T-helper 17 cell (primary cell): ENCODE measurements at places on chromosomes 12 and 14. TPM values are rescaled to one million over a fixed set of nuclear protein-coding genes. Genes with fewer than 3 reads are reported as not detected.

Gene GLS2
- 2.8 TPM for total RNA-seq

Gene HOXC11
- total RNA-seq = not detected

Gene MGP
- total RNA-seq = 1.7 TPM

Gene NANOG
- total RNA-seq = not detected

Gene WNT1
- total RNA-seq = 2.2 TPM

Gene RILPL1
- total RNA-seq = 3.4 TPM

Gene RNASE7
- total RNA-seq = not detected

Gene TAS2R42
- not detected for total RNA-seq

GRCh38 chr12:120810021-120810420, 84.4 kb downstream of the ACADS start:
- DNase-seq = no peak

DNA sequence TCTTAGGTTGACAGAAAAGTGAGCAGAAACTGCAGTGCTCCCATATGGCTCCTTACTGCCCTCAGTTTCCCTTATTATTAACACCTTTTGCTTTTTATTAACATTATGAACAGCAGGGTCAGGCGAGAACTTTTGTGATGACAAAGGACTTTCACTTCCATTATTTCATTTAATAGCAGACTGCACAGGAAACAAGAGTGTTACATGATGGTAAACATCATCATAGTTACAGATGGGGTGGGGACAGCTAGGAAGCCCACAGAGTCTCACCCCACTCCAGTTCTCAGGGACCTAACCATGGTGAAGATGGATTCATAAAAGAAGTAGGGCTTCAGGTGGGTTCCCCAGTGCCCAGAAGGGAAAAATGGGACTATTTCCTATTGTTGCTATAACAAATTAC, 110.1 kb upstream of the PELI2 start:
- no peak for DNase-seq

DNA sequence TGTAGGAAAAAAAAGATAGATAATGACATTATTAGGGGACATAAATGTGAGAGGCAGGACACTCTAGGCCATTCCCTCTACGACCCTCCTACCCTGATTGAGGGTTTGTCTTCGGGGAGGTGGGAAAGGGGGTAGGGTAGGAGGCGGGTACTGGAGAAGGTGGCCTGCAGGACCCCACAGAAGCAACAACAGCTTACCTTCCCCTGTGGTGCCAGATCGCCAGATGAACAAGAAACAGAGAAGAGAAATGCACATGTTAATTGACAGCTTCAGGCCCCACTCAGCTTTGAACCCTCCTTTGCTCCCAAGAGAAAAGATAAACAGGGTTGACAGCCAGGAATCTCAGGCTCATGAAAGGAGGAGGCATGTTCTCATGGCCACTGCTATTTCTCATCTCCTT, 4.8 kb downstream of the PHB2 start:
- DNase-seq = no peak

- no peak for DNase-seq
Observed at GRCh38 chr12:112046003-112046402, 32.8 kb downstream of the ERP29 start.

- no peak for DNase-seq
Observed at GRCh38 chr14:74014299-74014698, 4.8 kb downstream of the ENTPD5 start.

DNA sequence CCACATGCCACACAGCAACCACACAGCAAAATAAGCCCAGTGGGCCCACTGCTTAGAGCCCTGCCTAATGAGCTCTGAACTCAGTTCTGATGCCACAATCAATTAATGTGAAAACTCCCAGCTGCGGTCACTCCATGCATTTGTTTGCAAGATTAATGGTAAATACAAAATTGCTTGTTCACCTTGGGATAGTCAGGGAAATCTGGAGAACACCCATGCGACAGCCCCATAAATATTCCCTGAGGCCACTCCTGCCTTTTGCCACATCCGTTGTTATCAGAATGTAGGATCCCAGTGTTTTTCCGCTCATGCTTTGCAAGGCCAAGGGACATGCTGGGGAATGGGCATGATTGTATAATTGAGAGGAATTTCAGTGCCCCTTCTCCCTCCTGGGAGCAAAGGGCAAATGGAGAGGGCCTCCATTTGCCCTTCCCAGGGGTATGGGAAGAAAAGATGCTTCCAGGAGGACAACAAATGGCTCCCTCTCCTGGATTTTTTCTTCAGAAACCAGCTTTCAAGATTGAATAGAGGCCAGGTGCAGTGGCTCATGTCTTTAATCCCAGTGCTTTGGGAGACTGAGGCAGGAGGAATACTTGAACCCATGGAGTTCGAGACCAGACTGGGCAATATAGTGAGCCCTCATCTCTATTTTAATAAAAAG, 30.8 kb upstream of the CMKLR1 start:
- DNase-seq = no peak

- DNase-seq = peak; percentile 23
Observed at GRCh38 chr12:752695-753610, 574 bp downstream of the WNK1 start.

GRCh38 chr14:104518659-104519350, 60.8 kb upstream of the C14orf180 start:
- DNase-seq = no peak

- no peak for DNase-seq
Observed at GRCh38 chr12:86117711-86118110, 138.5 kb downstream of the MGAT4C start.

- no peak for DNase-seq
Observed at GRCh38 chr14:49999826-50000379, 107.0 kb downstream of the ARF6 start.

GRCh38 chr14:32481707-32482106, 152.6 kb downstream of the AKAP6 start:
- DNase-seq = no peak

DNA sequence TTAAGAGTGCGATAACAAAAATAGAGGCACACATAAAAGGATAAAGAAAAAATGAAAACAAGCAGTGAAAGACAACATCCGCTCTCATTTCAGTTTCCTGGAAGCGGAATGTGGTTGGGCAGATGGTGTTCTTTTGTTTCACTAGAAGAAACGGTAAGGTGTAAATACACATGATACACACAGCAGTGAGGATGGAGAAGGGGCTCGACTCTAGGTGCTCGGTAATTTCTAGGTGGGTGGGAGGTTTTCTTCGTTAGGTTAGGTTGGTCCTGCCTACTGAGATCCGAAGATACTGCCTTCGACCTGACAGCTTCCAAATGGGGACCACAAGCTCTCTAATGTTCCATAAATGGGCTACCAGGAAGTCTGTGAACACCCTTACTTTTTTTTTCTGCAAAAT, 1082.5 kb downstream of the BCL11B start:
- no peak for DNase-seq

DNA sequence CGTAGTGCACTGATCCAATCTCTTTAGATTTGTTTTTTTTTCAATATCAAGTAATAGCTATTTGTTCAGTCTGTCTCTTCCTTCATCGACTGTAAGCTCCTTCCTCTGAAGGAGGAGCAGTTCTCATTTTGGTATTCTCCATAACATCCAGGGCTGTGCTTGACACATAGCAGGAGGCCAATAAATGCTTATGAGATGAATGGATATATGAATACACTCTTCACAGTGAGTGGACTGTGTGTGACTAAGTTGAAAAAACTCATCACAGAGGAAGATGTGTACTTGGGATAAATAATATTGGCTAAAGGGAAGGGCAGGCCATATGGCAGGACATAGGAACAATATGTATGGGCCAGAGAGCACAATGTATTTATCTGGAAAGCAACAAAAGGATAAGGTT, 205.3 kb upstream of the PRICKLE1 start:
- no peak for DNase-seq

- no peak for DNase-seq
Observed at GRCh38 chr12:40515041-40515816, 177.0 kb upstream of the CNTN1 start.

DNA sequence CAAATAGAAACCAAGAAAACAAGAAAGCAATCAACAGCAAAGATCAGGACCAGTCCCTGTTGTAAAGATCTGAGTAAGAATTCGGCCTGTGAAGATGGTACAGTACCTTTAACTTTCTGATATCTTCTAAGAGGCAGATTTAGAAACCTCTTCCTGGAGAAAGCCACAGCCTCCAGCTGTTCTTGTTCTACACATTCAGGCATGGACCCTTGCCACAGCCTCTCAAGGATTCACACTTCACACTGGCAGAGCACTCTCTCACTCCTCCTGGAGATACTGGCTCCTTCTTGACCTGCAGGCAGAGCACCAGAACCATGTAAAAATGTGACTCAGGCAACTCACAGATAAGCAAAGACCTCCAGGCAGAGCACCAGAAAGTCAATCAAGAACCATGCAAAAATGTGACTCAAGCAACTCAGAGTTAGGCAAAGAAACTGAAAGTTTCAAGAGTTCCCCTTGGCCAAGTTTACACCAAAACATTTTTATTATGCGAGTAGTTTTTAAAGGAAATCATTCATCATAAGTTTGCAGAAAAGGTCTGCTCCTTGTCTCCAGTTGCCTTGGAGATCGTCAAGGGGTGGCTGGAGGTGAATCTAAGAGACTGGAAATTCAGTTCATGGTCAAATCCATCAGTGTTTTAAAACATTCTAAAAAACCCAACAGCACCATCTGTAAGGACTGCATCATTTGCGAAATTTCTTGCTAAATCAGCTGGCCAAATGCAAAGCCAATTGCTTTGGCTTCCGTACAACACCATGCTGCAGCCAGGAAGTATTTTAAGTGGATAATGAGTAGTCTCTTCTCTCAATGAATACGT, 119.3 kb upstream of the MDM1 start:
- DNase-seq = no peak

DNA sequence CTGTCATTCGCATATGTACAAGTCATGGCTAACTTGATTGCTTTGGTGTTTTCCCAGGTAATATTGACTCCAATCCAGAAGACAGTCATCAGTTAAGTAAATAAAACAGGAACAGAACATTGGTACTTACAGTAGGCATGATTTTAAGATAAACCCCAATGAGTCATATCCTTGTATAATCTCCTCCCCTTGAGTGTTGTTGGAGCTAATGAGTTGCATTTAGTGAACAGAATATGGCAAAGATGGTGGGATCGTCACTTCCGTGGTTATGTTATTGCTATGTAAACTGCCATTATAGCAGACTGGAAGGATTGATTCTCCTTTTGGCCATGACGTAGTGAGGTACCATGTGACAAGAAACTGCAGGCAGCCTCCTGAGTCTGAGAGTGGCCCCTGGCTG, 102.2 kb downstream of the TMX1 start:
- no peak for DNase-seq

GRCh38 chr14:96351986-96352385, 11.2 kb downstream of the ATG2B start:
- DNase-seq = no peak

DNA sequence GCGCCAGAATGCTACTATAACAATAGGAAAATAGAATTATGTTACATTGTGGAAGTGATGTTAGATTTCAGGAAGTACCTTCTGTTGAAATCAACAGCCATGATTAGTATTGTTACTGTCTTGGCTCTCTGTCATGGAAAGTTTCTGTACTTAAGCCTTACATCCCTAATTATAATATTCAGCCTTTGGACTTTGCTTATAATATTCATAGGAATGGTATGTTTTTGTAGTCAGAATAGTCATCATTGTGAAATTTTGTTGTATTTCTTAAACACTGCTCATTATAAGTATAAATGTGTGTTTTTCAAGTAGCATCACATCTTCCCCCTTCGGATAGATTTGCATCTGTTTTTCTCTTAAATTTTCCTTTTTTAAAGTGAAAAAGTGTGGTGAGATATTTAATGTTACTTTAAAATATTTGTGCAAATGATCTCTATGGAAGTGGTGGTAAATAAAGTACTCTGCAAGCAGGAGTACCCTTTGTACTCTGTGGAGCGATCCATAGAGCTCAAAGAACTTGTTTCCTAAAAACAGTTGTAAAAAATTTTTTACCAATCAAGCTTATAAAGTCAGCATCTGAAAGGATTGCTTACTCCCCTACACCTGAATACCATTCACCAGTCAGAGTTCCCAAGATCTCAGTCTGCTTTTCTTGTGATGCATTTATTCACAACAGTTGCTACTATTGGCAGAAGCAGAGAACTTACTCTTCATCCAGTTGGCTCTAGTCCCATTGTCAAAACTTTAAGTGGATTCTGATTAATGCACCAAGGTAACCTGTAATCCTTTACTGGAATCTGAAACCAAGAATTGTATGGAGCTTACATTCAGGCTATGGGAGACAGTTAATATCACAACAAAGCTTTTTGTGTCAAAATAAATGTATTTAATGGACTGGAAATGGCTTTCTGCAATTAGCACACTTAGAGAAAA, 87.8 kb downstream of the RIC8B start:
- DNase-seq = no peak

GRCh38 chr14:68884031-68885030, 91.5 kb upstream of the ZFP36L1 start:
- no peak for DNase-seq

DNA sequence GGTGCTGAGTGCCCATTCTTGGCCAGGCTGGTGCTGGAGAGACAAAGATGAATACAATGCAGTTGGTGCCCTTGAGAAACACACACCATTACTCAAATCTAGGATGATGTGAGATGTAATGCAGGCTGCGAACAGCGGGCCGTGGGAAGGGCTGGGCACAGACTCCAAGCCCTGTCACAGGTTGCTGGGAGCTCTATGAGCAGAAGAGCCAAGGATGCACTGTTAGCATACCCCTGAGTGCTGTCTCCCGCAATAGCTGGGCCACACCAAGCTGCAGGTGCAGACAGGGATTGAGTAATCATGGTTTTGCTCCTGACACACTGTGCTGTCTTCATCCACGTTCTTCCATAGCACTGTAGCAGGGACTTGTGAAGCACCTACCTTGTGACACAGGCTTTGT, 247.5 kb upstream of the CRY1 start:
- no peak for DNase-seq

GRCh38 chr14:21083565-21084325, 13.6 kb downstream of the ARHGEF40 start:
- DNase-seq = no peak

- DNase-seq = no peak
Observed at GRCh38 chr12:91893476-91893875, 252.2 kb downstream of the BTG1 start.

DNA sequence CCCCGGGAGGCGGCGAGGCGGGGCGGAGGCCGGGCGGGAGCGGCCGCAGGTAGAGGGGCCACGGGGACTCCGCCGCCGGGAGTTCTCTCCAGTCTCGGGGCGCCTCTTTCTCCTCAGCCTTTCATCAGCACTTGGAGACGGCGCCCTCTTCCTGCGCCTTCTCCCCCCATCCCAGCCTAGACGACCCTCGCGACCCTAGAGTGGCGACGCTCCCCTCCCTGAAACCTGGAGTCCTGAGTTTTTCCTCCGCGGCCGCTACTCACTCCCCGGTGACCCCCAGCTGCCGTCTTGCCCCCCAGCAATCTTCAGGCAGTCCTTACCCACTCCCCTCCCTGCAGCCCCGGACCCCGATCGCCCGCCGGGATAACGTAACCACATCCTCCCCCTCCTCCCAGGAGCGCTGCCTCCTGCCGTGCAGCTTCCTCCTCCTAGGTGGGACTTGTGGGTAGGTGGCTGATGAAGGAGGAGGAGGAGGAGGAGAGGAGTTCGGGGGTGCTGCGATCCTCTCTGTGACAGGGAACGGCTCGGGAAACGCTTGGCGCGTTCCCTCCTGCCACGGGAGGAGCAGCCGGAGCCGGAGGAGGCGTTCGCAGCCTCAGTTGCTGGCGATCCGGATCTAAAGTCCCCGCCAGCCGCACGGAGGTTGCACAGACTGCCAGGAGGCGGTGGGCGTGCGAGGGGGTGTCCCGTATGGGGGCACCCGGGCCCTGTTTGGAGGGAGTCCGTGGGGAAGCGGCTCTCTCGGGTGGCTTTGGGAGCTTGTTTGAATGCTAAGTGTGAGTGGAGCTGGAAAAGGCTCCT, 891 bp downstream of the PLEKHA5 start:
- DNase-seq = peak; percentile 5
